GM12878 (cell line): ENCODE measurements at places on chromosomes 12 and 14. TPM values are rescaled to one million over a fixed set of nuclear protein-coding genes. Genes with fewer than 3 reads are reported as not detected.

Gene KCNC2
- not detected in 2 replicates for total RNA-seq

DNA sequence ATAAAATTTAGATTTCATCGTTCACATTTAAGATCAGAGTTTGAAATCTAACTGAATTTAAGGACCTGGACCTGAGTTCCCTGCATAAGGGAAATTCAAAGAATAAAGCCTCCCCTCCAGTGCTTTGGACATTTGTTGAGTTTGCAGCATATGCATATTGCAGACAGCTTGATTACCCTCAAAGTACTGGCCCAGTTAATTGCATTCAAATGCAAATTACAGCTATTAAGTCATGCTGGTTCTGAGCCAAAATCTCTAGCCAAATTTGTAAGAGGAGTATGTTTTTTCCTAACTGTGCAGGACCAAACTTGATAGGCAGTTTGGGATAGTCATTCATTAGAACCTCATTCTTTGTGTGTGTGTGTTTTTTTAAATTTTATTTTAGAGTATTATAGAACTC, 9.1 kb upstream of the KIF21A start:
- H3K27ac ChIP-seq, result no peak overlapping the region
- no peaks in the 10 kb centered on the region for H3K27me3 ChIP-seq
- DNase-seq, result no peak
- H3K36me3 ChIP-seq, result no peaks in the 10 kb centered on the region

DNA sequence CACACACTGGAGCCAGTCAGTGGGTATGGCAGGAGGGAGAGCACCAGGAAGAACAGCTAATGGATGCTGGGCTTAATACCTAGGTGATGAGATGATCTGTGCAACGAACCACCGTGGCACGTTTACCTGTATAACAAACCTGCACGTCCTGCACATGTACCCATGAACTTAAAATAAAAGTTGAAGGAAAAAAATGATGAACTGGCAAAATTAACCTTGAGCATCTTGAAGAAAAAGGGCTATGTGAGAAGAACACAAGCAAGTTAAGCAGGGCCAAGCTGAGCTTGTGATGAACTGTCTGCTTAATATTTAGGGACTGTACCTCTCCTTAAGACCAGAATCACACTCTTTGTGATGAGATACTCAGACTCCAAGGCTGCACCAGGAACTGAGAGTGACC, 70.0 kb downstream of the TTC6 start:
- H3K27me3 ChIP-seq, result no peaks in the 10 kb centered on the region
- no peak for DNase-seq
- H3K4me1 ChIP-seq, result no peaks in the 10 kb centered on the region

- no peak for DNase-seq
- H3K27ac ChIP-seq, result no peak overlapping the region
- H3K36me3 ChIP-seq, result no peaks in the 10 kb centered on the region; the same call in 1 of the 2 replicates
- H3K27me3 ChIP-seq, result no peaks in the 10 kb centered on the region
- peak overlapping the region; percentile 57 for H3K4me3 ChIP-seq
Observed at GRCh38 chr14:93186466-93186865, 1.3 kb downstream of the LYSET start.
